ENCODE measurements at places on chromosomes 7 and 10.

- DNase-seq, result no peak
Measured at GRCh38 chr10:100507357-100507732, 12.3 kb downstream of the SEC31B start.

GRCh38 chr7:2559283-2559950 lies 638 bp downstream of the IQCE start:
- DNase-seq, result peak; percentile 17

GRCh38 chr7:65369843-65370242 lies 3.8 kb upstream of the ZNF92 start:
- no peak for DNase-seq

DNA sequence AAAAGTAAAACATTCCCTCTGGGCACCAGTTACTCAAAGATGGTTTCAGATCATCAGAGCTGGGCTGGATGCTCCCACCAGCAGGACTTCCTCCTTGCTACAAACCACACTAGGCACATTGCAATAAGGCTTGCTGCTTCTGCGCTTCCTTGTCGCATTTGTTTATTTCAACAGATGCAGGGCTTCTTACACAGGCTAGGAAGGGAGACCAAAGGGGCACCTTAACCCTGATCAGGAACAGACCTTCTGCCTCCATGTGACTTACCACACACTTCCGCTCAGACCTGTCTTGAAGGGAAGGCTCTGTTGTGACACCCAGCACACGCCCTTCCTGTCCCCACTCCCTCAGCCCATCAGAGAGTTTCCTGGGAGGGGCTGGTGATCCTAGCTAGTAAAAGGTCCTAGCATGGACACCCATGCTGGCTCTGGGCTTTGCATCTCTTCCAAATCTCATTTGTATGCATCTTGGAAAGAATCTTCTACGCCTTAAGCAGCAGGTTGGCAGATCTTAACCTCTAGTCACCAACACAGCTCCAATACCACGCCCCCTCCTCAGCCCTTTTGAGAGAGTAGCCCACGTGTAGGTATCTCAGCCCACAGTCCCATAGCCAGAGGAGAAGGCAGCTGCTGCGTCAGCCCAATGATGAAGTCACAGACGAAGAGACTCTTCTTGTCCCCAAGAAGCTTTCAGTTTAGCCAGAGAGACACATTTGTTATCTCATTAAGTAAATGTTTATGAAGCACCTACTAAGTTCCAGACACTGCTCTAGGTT lies 47.1 kb upstream of the SVIL start:
- no peak for DNase-seq

DNA sequence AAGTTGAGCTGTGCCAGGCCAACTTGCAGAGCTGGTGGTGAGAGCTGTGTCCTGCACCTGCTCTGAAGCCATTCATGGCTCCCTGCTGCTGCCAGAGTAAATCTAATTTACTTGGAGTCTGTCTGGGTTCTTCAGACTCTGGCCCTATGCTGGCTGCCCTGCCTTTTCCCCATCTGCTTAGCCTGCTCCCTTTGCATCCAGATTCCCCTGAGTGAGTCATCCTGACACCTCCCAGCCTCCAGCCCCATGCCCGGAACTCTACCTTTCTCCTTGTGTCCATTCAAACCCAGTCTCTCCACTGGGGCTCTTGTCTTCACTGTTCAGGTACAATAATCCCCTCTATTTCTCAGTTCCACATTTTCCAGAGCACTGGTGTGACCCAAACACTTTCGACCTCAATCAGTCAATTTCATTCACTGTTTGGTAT lies 434.4 kb upstream of the ZMIZ1 start:
- DNase-seq, result no peak

- no peak for DNase-seq
Measured at GRCh38 chr10:5038101-5038500, 34.4 kb upstream of the AKR1C2 start.
